Activated CD8-positive, alpha-beta memory T cell treated with anti-CD3 and anti-CD28 coated beads for 24 hours (primary cell): ENCODE measurements at places on chromosomes 1 and 21.

DNA sequence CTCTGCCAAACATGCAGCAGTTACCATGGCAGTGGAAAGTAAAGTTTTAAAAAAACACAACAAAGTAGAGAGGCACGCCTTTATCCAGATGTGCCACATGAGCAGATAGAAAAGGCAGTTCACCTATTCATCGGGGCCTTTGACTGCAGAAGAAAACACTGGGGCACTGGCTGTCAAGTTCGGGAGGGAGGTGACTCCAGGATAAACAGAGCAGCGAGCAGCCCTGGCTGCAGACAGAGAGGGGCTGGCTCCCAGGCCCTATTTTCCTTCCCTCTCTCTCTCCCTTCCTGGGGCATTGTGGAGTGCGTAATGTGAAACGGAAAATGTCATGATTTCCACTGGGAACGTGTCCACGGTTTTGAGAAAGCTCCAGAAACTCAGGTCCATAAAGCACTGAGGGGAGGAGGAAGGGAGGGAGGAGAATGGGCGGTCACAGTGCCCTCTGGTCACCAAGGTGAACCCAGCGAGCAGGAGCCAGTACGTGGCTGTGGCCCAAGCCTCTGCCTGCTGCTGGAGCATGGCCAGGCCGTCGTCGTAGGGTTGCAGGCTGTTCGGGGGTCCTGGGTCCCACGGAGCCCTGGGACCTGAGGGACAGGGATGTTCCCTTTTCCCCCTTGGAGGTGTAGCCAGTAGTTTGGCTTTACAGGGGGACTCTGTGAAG is 114.7 kb upstream of the IRF2BP2 start:
- peak; percentile 74 for DNase-seq

- no peak for DNase-seq
These were observed 14.4 kb downstream of the SLC41A1 start for GRCh38 chr1:205798577-205798976.

DNA sequence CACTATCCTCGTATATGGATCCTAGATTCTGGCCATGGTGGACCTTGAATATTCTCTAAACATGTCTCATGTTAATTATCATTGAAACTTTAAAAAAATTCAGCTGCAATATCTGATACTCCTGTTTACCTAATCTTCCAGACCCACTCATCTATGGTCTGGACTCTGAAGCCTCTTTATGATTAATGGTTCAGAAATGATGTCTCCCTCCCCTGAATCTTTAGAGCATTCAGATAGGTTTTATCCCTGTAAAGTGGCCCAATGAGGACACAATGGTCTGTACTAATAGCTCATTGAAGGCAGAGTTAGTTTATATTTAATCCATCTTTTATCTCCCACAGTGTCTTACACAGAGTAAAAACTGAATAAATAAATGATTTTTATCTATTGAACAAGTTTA is 53.0 kb upstream of the DUSP10 start:
- no peak for DNase-seq

DNA sequence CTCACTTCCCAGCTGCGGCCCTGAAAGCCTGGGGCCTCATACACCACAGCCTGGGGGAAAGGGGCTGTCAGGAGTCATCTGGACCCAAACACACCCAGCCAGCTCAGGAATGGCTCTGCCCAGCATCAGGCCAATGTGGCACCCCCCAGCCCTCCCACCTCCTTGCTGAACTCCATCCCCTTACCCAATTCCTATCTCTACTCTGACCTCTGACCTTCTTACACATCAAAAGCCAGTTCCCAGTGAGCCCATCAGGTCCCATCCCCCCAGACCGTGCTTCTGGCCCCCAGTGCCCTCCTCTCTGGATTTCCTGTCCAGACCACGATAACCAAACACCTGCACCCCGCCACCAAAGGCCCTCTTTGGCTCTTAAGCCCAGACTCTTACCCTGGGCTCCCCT is 16.3 kb downstream of the CRYBG2 start:
- DNase-seq = no peak

GRCh38 chr1:231750818-231751362 is 124.3 kb downstream of the DISC1 start:
- no peak for DNase-seq

DNA sequence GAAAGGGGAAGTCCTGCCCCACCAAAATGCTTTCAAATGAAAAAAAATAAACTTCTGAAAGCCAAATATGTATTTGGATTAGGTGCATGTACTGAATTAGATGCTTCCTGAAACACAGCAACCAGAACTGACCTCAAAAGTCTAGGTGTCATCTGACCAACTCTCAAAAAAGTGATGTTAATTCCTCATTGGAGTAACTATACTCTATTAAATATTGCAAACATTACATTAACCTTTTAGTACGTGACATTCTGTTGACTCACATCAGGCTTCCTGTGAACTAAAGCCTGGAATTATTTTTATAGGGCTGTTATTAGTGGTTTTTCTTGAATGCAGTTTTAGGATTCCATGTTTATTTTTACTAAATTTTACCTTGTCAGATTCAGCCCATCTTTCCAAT is 73.5 kb downstream of the ASTN1 start:
- DNase-seq = no peak

DNA sequence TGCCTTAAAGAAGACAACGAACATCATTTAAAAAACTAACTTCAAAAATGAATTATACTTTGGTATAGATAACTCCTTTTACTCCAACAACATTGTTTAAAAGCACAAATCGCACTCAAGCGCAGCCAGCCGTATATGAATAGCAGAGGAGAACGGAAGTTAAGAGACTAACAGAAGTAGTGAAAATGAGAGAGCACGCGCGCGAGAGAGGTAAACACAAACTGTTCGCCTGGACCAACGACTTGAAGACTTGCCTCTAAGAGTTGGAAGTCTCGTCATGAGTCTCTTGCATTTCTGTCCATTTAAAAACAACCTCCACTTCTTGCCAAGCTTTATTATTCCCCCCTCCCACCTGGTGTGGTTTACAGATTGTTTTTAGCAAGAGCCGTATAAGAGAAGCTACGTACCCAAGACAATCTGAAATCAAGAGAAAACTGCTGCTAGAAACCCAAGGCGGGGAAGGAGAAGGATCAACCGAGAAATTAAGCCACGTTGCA is 479 bp downstream of the SELENOF start:
- peak; percentile 63 for DNase-seq

DNA sequence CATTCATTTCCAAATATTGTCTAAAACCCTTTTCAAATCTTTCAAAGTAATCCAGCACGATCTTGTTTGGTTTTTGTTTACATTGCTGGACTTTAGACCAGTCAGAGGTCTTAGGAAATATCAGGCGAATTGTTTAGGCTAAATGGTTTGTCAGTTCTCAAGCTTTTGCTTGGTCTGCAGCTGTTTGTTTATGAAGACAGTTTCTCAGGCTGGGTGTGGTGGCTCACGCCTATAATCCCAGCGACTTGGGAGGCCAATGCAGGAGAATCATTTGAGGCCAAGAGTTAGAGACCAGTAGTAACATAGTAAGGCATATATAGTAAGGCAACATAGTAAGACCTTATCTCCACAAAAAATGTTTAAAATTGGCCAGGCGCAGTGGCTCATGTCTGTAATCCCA is 77.5 kb downstream of the DNTTIP2 start:
- no peak for DNase-seq

- peak; percentile 71 for DNase-seq
These were observed 645 bp downstream of the ATP6V0B start for GRCh38 chr1:43975249-43975961.

GRCh38 chr1:10836726-10837125 is 40.3 kb upstream of the CASZ1 start:
- DNase-seq = no peak

GRCh38 chr1:94654459-94654858 is 112.9 kb upstream of the F3 start:
- no peak for DNase-seq

GRCh38 chr1:218346391-218347204 is 1.5 kb downstream of the TGFB2 start:
- no peak for DNase-seq

GRCh38 chr1:195530961-195531360 is 1077.3 kb downstream of the KCNT2 start:
- DNase-seq = no peak

DNA sequence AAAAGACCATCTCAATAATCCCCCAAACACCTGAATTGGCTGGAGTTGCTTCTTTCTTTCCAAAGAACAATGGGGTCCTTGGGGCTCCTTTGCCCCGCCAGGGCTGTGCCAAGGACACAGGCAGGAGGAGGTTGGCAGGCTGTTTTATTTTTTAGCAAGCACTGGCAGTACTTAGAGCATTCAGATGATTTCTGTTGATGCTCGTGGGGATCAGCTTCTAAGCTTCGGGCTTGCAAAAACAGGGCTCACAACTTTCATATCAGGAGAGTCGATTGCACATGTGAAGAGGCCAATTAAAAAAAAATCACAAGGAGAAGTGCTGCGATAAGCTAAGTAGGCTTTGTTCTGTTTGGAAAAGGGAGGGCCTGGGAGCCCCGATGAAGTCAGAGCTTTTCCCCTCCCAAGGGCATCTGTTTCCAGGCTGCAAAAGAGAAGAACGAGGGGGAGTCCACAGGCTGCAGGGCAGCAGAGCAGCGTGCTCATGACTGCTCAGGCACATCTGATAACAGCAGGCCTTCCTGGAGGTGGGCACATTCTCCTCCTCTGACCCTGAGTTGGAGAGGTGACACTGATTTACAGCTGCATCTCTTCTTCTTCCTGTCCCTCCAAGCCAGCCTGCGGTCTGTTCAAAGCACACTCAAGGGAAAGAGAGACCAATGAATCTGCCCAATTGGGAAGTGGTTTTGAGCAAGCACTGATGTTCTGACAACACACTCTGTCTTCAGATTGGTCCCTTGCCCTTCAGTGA is 27.3 kb upstream of the BCAR3 start:
- DNase-seq = no peak

- DNase-seq = no peak
These were observed 14.9 kb upstream of the CENPS start for GRCh38 chr1:10415211-10415930.

- no peak for DNase-seq
These were observed 510.6 kb downstream of the NCAM2 start for GRCh38 chr21:21508859-21509258.

- peak; percentile 55 for DNase-seq
These were observed 10.0 kb downstream of the ZNF672 start for GRCh38 chr1:248847956-248848561.

GRCh38 chr1:43272161-43272560 is 2.4 kb downstream of the TMEM125 start:
- no peak for DNase-seq

DNA sequence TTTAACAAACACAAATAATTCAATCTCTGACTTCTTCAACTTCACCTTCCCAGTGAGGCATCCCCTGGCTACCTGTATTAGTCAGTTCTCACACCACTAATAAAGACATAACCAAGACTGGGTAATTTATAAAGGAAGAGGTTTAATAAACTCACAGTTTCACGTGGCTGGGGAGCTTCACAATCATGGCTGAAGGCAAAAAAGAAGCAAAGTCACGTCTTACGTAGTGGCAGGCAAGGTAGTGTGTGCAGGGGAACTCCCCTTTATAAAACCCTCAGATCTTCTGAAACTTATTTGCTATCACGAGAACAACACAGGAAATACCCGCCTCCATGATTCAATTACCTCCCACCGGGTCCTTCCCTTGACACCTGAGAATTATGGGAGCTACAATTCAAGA is 478.5 kb downstream of the ADGRL2 start:
- DNase-seq = no peak

GRCh38 chr21:43933680-43934079 is 68.7 kb downstream of the AGPAT3 start:
- DNase-seq = no peak

- DNase-seq = no peak
These were observed 62.8 kb downstream of the MAGI3 start for GRCh38 chr1:113452921-113453770.

GRCh38 chr1:114703242-114703641 is 7.9 kb upstream of the AMPD1 start:
- DNase-seq = no peak

DNA sequence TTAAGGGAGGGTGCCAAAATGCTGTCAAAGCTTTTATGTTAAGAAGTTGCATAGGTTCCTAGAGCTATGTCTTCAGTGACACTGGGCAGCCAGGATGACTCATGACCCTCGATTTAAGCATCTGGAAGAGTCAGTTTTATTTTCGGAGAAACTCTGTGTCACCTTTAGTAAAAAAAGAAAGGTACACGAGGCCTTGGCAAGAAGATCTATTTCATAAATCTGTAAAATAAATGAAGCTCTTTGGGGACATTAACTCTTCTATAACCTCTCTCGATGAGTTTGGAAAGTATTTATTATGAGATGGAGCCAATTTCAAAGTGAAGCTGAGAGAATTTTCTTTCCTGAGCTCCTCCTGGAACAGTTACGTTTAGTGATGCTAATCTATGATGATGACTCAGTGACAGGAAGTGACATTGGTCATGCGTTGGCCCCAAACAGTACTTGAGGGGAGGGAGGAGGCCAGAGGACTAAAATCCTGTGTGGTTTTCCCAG is 156.5 kb downstream of the HLX start:
- DNase-seq = no peak

GRCh38 chr1:160834945-160835565 is 27.6 kb downstream of the CD244 start:
- DNase-seq = peak; percentile 66

GRCh38 chr21:45304945-45305344 is 17.2 kb upstream of the POFUT2 start:
- no peak for DNase-seq

DNA sequence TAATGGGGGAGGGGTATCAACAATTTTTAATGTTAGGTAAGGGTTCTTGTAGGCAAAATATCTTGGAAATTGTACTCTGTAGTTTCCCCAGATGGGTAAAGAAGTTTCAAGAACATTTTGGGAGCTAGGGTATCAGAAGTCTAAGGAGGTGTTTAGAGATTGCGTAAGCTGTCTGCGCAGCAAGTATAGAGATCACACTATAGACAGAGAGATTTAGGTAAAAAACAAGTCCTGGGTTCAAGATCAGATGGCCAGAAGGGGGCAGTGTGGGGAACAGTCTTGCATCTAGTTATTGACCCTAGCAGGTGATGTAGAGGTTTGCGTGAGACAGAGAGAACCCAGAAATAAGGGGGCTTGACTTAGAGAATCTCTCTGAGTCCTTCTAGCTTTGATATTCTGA is 80.8 kb downstream of the S1PR1 start:
- DNase-seq = no peak

DNA sequence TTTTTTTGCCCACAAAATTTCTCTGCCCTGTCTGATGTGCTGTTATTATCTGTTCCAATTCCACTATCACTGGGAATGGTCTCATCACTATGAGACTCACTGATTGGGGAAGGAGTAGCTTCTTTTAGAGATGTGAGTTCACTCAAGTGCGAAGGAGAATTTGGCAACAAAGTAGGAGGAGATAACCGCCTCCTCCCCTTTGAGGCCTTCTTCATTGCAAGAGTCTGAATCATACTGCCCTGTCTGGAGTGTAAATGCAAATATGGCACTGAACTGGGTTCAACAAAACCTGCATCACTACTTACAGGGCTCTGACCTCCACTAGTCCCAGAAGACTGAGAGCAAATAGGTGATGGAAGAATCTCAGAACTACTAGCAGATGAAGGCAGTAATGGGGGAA is 83.4 kb downstream of the ASH1L start:
- no peak for DNase-seq

- DNase-seq = no peak
These were observed 394.3 kb downstream of the NTNG1 start for GRCh38 chr1:107535091-107535490.
